ENCODE measurements at places on chromosomes 2 and 18.

- no peak for DNase-seq
Observed at GRCh38 chr2:133859578-133859977, 291.3 kb upstream of the NCKAP5 start.

GRCh38 chr2:123164216-123164615 lies 860.9 kb upstream of the CNTNAP5 start:
- DNase-seq = no peak

GRCh38 chr2:46363535-46364170 lies 66.4 kb downstream of the EPAS1 start:
- peak; percentile 12 for DNase-seq

DNA sequence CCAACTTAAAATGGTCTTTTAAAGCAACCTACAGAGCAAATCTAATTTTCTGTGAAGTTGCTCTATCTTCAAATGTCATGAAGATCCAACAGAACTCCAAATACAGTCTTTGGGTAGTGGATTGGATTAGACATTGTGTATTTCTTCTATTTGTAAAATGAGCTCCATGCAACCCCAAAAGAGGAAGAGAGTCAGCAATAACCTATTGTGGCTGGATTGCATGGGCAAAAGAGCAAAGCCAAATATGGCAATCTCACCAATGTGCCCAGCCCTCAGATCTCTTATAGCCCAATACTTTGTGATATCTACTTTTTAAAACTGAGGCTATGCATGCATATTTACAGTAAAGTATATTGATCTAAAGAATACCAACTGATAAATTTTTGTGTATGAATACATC lies 146.3 kb downstream of the TXNL1 start:
- DNase-seq = no peak

DNA sequence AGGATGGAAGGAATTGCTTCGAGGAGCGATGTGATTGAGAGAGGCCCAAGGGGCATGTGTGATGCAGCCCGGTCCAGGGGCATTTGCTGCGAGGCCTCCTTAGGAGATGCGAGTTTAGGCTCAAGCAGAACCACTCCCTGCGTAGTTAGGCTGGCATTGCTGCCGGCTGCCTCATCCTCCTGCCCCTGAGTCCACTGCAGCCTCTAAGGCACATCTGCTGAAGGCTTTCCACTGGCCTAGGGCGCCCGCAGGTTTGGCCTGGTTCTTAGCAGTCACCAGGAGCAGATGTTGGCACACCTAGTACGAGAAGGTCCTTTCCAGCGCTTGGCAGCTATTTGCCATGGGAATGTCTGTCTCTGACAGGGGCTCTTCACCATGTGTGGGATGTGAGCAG lies 20.7 kb downstream of the INPP5D start:
- no peak for DNase-seq

DNA sequence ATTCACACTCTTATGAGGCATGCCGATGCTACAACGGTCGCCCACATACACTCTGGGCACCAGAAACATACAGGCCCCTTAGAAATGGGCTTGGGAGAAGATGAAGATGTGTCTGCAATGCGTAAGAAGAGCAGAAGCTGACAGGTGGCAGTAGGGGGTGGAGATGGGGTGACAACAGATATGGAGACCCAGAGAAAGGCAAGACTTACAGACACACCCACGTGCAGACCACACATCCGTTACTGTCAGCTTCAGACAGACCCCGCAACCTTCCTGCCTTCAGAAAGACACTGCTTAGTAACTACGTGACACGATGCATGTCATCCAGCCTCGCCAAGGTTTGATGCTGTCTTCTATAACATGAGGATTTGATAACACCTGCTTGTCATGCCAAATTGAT lies 89.5 kb downstream of the ZFP36L2 start:
- DNase-seq = no peak

DNA sequence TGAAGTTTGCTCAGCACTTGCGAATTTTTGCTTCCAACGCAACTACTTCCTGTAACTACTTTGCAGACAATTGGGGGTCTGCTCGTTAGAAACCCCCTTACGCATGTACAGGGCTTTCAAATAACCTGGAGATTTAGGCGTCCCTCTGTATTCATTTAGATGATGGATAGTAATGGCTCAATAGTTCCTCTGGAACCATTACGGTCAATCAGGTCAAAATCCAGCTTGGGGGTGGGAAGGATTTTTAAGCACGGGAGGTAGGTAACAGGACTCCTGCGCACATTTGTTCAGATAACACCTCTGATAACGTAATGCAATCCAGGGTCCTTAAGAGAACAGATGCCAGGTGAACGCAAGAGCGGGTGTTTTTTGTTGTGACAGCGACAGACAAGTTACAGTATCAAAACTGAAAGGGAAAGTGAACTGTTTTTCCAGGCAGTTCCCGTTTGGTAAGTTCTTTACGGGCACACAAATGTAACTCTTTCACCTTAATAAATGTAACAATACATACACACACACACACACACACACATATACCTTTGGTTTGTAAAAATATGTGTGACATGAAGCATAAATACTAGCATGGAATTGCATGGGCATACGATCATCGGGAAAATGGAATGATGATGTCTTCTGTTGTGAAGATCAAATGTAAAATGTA lies 3.8 kb upstream of the OSR1 start:
- peak; percentile 35 for DNase-seq

DNA sequence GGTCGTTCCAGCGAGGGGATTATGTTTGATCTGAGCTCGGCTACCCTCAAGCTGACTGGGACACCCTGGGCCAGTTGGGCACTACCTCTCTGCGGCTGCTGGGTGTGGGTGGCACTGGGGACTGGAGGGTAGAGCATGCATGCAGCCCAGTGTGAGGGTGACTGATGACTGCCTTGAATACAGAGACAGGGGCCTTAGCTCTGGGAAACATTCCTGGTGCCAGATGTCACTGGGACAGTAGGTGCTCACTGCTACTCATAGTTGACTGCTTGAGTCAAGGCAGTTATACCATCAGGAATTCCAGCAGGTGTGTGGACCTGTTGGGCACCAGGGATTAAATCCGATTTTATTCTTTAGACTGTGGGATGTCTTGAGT lies 33.6 kb upstream of the ATP6V1B1 start:
- no peak for DNase-seq

- DNase-seq = no peak
Observed at GRCh38 chr2:113088213-113088992, 20.6 kb downstream of the IL1F10 start.

DNA sequence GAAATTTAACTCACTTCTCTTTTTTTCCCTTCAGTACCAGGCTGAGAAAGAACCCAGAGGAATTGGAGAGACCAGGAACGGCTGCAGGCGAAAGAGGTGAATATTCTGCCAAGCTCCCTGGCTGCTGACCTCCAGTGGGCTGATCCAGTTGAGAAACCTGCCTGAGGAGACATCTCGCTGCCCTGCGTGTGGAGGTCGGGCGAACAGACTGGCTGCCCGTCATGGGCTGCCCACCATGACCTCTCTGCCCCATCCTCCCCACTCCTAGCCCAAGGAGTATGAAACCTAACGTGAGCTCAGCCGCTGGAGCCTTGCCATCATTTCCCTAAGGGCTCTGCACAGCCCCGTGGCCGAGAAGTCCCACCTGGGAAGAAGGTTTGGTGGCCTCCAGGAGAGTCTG lies 148.8 kb upstream of the SALL3 start:
- DNase-seq = no peak
